ENCODE measurements at places on chromosomes 2 and 18.
A peak's percentile ranks its signal among the peaks of the same experiment; 100 is the strongest.

DNA sequence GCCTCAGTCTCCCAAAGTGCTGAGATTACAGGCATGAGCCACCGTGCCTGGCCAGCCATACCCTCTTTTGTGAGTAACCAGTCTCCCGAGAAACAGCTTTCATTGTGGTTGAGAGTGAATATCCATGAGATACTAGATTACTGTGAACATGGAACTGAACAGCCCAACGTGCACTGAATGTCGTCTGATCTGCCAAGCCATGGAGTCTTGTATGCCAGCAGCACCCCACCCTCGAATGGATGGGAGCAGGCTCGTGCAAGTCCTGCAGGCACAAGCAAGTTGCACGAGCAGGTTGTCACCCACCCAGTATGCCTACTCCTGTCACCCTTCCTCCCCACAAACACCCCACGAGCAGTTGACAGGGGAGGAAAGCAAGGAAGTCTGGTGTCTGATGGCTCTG is 36.5 kb upstream of the TFCP2L1 start:
- DNase-seq = no peak

- no peak for DNase-seq
Observed at GRCh38 chr2:215652388-215652787, 216.5 kb upstream of the FN1 start.

DNA sequence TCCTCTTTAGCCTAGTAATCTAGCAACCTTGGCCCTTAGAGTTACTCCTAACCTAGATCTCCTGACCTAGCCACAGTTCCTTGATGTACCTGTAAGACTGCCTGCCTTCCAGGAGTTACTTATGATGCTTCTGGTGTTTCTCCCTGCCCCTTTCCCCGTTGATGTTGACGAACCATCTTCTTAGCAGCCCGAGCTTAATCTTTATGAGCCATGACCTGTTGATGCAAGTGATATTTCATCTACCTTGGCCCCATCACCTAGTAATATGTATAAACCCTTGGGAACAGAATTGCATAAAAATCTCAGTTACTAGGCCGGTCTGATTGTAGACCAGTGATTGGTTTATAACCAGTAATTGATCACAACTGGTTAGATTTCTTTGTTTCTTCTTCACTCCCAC is 2.7 kb downstream of the IMPACT start:
- no peak for DNase-seq

GRCh38 chr2:118861242-118861641 is 13.8 kb upstream of the EN1 start:
- no peak for DNase-seq

DNA sequence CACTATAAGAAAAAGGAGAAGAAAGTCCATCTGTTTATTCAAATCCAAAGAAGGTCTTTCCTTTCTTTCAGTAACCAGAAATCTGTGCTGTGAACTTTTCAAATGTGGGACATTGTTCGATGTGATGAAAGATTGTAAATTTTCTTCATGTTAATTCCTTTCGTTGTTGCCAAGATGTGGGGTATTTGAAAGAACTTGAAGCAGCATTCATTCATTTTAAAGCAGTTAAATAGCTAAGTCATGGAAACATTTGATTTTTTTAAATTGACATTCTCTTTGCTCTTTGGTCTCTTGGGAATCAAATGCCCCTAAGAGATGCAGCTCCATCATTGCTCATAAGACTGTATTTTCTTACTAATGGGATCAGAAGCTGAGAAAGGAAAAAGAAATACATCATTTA is 93.7 kb upstream of the EHBP1 start:
- no peak for DNase-seq

DNA sequence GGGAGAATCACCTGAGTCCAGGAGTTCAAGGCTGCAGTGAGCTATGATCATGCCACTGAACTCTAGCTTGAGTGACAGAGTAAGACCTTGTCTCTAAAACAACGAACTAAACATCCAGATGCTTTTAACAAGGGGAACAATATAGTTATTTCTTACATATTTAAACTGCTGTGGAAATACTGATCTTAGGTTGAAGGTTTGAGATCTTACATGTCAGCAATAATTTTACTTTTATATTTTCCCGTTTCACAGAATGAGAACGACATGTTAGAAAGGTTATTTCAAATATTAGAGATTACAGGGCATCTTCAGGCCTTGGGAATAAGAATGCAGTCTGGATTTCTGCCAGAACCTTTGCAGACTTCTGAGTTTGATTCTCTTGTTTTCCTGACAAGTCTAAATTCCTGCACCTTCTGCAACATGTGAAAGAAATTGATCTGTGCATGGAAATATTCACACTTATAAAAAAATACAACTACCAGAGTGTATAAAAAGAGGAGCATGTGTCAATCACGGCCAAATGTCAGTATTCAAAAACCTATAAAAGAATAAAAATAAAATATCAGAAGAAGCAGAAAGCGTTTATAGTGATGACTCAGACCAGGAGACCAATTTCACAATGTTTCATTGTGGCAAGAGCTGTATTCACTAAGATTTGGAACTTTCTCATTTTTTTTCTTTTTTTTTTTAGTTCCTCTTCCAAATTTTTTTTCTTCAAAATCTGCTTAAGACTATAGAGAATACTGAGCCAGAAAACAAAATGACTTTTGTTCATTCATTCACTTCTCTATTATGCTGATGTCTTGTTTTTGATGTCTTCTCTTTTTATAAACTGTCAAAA is 29.6 kb downstream of the COLEC12 start:
- DNase-seq = no peak

- DNase-seq = no peak
Observed at GRCh38 chr2:54628418-54628817, 95.0 kb upstream of the EML6 start.

DNA sequence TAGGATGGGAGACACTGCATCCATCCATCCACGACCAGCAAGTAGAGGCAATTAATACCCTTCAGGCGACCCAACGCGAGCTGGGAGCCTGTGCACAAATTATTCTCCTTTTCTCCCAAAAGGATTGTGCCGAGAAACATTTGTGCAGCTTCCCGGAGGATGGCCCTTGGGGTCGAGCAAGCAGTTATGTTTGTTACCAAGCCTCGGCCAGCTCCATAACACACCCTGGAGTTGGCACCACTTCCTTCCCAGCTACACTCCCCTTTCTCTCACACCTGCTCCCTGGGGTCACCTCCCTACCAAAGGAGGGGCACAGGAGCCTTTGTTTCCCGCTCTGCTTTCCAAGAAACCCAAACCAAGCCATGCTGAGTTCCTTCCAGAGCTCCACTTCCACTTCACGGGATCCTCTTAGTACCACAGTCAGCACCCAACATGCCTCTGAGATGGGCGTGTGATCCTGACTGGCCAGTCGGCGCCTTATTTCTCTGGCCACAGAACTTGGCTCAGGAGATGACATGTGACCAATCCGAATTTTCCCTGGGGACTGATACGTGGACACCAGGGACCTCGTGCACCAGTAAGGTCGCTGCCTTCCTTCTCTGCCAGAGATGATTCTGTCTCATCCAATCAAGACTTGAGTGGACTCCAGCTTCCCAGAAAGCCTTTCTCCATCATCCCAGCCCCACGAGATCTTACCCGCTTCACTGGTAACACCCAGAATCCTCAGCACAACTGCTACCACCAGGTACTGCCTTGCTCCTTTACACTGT is 28.5 kb downstream of the GPR55 start:
- DNase-seq = no peak

GRCh38 chr2:41087946-41088345 is 636.1 kb upstream of the SLC8A1 start:
- DNase-seq = no peak

DNA sequence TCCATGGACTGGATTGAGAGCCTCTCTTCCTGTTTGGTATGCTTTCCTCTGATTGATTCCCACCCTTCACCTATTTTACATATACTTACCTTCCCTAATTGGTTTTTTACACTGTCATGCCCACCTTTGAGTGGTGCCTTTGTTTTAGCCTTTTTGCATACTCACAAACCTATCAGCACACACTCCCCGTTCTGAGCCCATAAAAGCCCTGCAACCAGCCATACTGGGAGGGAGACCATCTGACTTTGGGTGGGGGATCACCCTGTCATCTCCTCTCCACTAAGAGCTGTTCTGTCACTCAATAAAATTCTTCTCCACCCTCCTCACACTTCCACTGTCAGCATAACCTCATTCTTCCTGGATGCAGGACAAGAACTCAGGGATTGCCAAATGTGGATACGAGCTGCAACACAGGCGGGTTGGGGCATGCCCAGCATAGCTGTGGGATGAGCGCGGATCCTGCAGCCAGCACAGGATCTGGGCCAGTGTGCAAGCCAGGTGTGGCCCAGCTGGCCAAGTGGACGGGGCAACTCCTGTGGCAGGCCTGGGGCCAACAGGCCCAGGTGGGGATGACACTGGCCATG is 9.4 kb upstream of the MOB1A start:
- no peak for DNase-seq

- DNase-seq = no peak
Observed at GRCh38 chr2:1476617-1477195, 63.4 kb downstream of the TPO start.

DNA sequence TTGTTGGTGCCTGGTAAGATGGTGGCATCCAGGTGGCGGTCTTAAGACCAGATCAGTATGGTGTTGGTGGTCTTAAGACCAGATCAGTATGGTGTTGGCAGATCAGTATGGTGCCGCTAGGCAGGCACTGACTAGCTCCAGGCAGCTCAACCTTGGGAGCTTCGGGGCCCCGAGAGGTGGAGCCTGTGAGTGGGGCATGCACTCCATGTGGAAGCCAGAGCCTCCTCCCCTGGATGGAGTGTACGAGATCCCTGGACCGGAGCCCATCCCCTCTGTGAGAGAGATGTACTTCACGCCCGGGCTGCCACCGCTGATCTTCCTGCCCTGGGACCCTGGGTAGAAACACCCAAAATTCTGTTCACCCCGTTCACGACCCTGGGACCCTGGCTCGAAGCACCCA is 19.0 kb downstream of the MALT1 start:
- no peak for DNase-seq

- no peak for DNase-seq
Observed at GRCh38 chr2:54604871-54605270, 118.6 kb upstream of the EML6 start.

DNA sequence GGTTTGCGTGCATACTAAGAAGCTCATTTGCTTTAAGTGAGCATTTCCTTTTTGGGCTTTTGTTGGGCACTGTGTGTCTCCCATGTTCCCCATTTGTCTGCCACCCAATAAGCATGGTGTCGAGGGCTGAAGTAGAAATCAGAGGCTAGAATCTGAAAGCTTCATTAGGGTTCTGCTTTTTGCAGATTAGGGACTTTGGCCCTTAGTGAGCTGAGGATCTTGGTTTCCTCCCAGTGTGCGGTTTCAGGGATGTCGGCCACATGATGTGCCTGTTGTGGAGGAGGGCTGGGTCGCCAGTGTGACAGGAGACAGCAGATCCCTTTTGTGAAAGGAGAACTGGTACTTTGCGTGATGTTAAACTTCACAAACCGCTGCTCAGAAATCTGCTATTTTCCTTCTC is 41.1 kb downstream of the PLEKHB2 start:
- no peak for DNase-seq

- no peak for DNase-seq
Observed at GRCh38 chr2:53985646-53986045, 14.9 kb upstream of the PSME4 start.

GRCh38 chr2:85324639-85325465 is 2.9 kb downstream of the TGOLN2 start:
- no peak for DNase-seq

DNA sequence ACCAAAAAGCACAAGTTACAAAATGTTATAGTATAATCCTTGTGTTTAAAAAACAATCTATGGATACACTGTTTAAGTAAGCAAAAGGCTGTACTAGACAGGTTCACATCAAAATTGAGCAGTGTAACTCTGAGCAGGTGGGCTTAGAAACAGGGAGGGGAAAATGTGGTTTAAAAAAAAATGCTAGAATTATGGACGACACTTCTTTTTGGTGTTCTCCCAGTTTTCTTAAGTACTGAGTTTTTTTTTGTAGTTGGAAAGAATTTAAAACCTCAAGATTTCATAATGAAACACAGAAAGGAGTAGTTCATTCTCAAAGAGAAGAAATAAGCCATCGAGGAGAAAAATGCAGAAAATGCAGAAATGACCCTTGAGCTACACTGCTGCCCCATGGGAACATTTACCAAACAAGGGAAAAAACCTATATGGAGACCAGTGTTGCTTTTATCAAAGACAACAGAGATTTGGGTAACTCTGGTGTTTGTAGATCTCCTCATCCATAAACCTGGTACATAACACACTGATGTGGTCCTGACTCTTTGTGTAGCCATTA is 100.7 kb downstream of the MYO5B start:
- no peak for DNase-seq

GRCh38 chr2:178173657-178174056 is 20.7 kb upstream of the OSBPL6 start:
- no peak for DNase-seq

DNA sequence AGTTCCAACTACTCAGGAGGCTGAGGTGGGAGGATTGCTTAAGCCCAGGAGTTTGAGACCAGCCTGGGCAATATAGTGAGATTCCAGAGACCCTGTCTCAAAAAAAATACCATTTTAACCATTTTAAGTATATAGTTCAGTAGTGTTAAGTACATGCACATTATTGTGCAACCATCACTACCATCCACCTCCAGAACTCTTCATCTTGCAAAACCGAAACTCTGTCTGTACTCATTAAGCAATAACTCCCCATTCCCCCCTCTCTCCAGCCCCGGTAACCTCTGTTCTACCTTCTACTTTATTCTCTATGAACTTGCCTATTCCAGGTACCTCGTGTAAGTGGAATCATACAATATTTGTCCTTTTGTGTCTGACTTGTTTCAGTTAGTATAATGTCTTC is 86.4 kb downstream of the GFPT1 start:
- DNase-seq = no peak

DNA sequence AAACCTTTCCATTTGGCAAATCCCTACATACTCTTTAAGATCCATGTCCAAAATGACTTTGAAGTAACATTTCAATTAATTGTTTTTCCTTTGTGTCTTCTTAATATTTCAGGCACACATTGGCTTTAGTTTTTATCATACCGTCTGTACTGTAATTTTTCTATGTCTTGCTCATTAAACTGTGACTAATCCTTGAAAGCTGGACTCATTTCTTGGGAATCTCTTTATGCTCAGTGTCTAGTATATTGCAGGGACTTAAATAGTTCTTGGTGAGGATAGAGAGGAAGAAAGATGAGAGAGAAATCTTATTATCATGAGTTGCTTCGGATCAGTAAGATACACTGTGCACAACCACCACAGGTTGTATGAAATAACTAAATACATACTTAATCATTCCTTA is 448.3 kb upstream of the ST6GAL2 start:
- DNase-seq = no peak

DNA sequence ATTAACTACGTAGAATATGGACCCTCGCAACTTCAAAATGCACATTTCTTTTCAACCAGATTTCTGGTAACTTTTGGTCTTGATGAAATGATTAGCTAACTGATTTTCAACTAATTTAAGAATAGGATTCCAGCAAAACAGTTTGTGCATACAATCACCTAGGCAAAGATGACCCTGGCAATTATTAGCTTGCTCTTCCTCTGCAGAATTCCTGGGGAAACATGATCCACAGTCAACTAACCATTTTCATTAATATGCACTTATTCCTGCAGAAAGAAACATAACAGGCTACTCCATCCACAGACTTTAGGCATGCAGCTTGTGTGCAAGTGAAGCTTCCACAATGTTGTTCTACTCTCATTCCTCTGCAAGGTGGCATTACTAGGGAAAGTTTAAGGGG is 1150.8 kb upstream of the FANCL start:
- DNase-seq = no peak

- DNase-seq = no peak
Observed at GRCh38 chr18:55031164-55031563, 71.9 kb upstream of the CCDC68 start.

GRCh38 chr2:19362755-19363473 is 4.5 kb upstream of the OSR1 start:
- DNase-seq = peak; percentile 78

Data from lower lobe of right lung (tissue), 2 donors.